AG04450 (cell line): ENCODE measurements at places on chromosomes 7 and 10.

DNA sequence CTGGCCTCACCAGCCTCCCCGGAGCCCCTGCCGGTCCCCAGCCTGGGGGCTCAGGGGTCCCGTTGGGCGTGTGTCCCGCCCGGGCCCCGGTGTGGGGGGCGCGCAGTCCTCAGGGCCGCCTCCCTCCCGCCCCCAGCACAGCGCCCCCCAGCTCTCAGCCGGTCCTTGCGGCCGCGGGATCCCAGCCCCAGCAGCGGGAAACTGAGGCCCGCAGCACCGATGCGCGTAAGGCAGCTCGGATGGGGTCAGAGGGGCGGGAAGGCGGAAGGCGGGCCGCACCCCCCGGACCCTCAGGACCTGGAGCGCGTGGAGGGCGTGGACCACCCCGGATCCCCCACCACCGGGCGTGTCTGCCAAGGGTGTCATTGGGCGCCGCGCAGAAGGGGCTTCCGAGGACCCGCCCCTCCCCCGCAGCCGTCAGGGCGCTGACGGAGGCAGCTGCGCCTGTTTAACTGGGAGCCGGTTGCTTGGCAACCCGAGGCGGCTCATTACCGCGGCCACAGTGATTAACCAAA is 14.9 kb downstream of the UNCX start:
- DNase-seq = no peak

DNA sequence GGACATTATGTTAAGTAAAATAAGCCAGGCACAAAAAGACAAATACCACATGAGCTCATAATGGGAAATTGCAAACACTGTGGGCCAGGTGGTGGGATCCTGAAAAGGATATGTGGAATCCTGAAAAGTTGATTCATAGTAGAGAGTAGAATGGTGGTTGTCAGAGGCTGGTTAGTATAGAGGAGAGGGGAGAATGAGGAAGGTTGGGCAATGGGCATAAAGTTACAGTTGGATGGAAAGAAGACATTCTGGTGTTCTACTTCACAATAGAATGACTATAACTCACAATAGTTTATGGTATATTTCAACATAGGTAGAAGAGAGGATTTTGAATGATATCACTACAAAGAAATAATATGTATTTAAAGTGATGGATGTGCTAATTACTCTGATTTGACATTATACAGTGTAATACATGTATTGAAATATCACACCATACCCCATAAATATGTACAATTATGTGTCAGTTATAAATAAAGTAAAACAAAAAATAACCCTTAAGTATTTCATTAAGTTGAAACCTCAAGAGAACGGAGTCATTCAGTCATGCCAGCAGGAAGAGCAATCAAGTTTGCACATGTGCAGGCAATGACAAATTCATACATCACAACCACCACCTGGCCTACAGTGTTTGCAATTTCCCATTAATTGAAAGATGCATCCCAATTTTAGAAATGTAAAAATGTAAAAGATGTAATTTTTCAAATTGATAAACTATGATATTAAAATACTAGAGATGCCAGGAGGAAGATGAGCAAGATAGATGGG is 156.7 kb downstream of the MAGI2 start:
- DNase-seq = no peak

GRCh38 chr10:58050575-58050974 is 217.1 kb downstream of the IPMK start:
- DNase-seq = no peak

DNA sequence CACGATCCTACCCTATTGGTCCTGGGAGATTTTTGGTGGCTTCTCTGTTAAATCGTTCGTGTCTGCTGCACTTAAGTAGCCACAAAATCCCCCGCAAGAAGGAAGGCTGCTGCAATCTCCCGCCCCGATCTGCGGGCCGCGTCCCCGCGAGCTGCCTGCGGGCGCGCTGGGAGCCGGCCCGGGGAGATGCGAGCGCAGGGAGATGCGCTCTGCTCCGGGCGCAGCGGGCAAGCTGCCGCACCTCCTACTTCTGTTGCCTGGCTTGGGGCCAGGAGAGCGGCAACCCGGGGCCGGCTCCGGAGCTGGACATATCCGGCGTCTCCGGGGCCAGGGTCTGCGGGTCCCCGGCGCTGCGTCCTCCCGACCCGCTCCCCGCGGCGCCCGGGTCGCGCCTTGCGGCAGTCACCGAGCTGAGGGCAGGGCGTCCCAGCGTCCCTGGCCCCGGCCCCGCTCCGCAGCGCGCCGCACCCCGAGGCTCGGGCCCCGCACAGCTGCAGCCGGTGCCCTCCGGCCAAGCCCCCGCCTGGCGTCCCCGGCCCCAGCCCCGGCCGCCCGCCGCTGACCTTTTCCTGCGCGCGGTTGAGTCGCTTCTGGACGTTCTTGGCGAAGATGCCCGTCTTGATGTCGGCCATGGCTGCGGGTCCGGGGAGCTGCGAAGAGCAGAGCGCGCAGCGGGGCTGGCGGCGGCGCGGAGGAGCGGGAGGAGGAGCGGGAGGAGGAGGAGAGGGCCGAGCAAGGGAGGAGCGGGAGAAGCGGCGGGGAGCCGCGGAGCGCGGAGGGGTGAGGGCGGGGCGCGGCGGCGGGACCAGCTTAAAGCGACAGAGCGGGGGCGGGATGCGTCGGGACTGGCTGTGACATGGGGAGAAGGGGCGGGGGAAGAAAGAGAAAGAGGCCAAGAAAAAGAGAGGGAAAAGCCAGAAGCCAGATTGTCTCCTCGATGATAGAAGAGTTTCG is at the start of gene AMPH:
AMPH (minus strand) TSS at position 654 of the 954 bp plus-strand sequence; CDS start at position 632, 22 bp downstream.
- DNase-seq = peak; percentile 7

DNA sequence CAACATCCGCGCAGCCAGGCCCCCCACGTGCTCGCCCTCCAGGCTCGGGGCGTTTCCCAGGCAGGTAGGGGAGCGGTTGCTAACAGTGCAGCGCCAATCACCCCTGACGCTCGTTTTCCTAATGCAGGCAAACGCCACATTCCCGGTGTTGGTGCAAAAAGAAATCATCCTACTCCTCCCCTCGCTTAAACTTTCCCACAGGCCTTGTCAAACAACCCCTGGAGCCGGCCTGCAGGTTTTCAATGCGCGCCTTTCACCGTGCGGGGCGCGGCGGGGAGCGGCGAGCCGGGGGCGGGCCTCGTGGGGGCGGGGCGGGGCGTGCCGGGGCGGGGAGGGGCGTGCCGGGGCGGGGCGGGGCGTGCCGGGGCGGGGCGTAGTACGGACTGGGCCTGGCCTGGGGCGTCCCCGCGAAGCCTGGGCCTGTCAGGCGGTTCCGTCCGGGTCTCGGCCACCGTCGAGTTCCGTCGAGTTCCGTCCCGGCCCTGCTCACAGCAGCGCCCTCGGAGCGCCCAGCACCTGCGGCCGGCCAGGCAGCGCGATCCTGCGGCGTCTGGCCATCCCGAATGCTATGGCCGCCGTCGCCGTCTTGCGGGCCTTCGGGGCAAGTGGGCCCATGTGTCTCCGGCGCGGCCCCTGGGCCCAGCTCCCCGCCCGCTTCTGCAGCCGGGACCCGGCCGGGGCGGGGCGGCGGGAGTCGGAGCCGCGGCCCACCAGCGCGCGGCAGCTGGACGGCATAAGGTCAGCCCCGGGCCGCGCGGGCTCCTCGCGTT is at the start of gene ECHDC3:
ECHDC3 (plus strand) TSS at position 374 of the 770 bp plus-strand sequence; CDS start at position 569, 195 bp downstream.
- DNase-seq = no peak
